ENCODE measurements at places on chromosomes 2 and 18.
A peak's percentile ranks its signal among the peaks of the same experiment; 100 is the strongest.

GRCh38 chr2:236536727-236537398 lies 32.8 kb upstream of the ACKR3 start:
- DNase-seq, result no peak

- DNase-seq, result no peak
Measured at GRCh38 chr2:18232731-18233438, 327.6 kb downstream of the RDH14 start.

- no peak for DNase-seq
Measured at GRCh38 chr18:46509530-46509929, 147.5 kb downstream of the LOXHD1 start.

GRCh38 chr2:27566628-27567027 lies 16.2 kb upstream of the ZNF512 start:
- DNase-seq, result peak; percentile 94

DNA sequence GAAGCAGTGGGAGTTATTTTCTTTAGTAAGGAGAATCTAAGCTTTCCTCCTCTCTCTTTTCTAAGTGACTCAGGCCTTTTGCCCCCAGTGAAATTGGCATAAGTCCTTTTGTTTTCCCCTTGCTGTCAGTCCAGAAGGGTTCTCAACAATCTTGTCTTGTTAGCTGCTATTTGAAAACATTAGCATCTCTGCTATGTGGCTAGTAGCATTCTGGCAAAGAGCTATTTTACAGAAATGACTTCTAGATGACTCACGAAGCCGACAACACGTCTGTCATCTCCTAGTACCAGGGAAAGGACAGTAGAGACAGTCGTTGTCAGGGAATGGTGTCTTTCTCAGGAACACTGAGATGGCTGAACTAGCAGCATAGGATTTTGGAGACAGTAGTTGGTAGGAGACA lies 14.7 kb downstream of the SMARCAL1 start:
- peak; percentile 73 for DNase-seq

- no peak for DNase-seq
Measured at GRCh38 chr18:49839012-49839411, 25.7 kb upstream of the ACAA2 start.

DNA sequence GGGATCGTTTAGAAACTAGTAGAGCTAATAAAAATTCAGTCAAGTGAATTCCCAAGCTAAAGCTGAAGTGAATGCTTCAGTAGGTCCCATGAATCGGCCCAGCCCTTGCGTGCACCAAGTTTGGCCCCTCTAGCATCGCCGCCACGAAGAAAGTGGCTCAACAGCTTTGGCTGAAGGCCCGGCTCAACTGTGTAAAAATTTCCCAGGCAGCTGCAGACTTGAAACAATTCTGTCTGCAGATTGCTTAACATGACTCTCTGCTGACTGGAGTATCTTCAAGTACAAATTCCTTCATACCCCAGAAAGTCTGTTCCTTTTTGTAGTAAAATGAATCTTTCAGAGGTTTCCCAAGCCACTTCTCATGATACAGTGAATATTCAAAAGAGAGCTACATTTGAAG lies 32.7 kb downstream of the ALMS1 start:
- no peak for DNase-seq

GRCh38 chr2:110770959-110771431 lies 38.6 kb downstream of the ACOXL start:
- DNase-seq, result peak; percentile 0

DNA sequence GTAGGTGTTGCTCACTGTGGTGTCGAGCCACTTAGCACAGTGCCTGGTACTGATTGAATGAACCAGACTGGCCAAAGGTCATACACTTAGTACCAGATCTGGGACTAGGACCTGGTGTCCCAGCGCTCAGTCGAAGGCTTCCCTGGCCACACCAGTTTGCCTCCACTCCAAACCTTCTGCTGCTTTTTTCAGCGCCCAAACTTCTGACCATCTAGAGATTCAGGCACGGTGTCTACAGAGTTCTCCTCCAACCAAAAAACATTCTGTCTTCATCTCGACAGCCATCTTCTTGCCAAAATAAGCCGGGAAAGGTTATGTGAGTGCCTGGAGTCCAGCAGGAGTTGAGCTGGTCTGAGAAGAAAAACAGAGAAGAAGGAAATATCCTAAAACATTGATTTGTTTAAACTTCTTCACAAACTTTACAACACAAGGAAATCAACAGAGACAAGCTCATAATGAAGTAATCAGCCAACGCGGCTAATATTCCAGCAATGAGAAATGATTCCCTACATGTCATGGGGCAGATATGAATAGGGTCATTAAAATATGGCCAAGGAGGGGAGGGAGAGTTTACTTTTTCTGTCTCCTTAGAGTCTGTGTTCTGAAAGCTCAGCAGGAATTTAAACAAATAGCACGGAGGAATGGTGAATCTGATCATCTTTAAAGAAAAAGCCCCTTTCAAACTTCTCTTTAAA lies 2.3 kb upstream of the GLI2 start:
- DNase-seq, result no peak

DNA sequence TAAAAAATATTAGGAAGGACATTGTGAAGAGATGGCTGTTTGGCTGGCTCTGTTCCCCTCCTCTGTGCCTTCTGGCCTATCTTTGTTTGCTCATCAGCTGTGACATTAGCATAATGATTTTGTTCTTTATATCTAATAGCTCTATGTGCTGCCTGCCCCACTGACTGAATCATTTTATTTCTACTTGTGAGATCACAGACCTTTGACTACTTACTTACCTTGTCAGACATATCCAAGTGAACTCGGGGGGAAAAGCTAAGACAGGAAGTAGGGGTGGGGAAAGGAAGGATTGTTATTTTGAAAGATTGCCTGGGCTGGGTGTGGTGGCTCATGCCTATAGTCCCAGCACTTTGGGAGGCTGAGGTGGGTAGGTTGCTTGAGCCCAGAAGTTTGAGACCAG lies 104.2 kb downstream of the ASAP2 start:
- peak; percentile 48 for DNase-seq

All from kidney capillary endothelial cell (primary cell).